Fibroblast of skin of scalp (primary cell): ENCODE measurements at places on chromosomes 2 and 18.

DNA sequence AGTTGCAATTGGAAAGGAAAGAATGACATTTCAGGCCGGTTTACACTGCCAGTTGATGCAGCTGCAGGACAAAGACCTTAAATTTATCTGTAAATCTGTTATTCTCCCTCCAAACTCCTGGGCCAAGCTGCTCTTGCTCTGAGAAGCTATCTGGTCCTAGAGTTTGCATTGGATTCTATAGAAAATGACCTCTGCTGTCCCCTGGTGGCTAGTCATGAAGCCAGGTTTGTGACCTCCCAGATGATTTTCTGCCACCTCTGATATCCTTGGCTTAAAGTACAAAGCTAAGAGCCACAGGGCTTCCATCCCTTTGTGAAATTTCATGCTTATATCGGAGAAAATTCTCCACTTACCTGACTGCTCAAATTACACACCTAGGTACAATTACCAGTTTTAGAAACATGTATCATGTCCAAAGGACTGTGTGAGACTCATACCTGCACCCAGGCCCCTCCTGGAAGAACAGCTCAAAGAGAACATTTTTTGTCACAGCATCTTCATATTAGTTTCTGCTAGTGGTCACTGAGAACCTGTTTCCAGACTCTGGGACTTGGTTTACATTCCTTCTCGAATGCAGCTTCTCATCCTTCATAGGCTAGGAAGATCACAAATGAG lies 28.9 kb upstream of the IER3IP1 start:
- peak; percentile 44 for DNase-seq

- no peak for DNase-seq
These were observed 40.3 kb upstream of the FBXO11 start for GRCh38 chr2:47946593-47946992.

GRCh38 chr2:63712748-63713147 lies 124.0 kb downstream of the MDH1 start:
- DNase-seq, result peak; percentile 49

DNA sequence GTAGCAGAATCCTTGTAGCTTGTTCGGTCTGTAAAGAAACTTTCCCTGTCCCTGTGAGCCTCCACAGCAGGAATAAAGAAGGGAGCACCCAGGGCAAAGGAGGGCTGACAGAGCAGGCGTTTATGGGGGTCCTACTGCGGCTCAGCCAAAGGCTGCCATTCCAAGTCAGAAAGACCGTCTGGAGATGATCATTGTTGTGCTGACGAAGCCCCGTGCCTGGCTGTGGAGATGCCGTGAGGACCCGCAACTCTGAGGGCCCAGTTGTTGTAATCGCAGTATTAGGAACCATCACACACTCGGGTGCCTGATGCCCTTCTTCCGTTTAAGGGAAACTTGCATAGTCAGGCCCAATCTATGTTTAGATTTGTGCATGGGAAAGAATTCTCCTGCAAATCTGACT lies 16.9 kb upstream of the VWA3B start:
- no peak for DNase-seq

DNA sequence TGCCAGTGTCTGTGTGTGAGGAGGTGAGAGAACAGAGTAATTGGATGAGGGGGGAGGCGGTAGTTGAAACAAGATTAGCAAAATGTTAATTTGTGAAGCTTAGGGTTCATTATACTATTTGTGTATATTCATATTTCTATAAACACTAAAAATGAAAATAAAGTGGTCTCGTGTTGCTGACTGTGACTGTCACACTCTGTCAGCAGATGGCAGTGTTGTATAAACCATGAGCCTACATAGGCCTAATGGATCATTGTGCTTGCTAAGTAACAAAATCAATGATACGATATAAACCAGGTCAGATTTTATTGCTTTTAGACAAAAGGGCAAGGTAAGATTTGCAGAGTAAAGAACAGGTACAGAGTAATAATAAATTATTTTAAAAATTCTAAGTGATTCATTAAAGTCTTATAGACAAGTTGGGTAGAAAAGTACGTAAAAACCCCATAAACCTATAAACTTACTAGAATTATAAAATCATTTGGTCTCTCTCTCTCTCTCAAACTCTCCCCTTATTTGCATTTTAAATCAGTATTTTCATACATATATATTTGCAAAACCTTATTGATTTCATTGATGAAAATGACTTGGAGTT lies 182.7 kb downstream of the RPIA start:
- DNase-seq, result peak; percentile 46

- no peak for DNase-seq
These were observed 116.3 kb upstream of the PGAP1 start for GRCh38 chr2:197042739-197043196.

GRCh38 chr2:159411460-159411859 lies 125.0 kb upstream of the WDSUB1 start:
- no peak for DNase-seq

DNA sequence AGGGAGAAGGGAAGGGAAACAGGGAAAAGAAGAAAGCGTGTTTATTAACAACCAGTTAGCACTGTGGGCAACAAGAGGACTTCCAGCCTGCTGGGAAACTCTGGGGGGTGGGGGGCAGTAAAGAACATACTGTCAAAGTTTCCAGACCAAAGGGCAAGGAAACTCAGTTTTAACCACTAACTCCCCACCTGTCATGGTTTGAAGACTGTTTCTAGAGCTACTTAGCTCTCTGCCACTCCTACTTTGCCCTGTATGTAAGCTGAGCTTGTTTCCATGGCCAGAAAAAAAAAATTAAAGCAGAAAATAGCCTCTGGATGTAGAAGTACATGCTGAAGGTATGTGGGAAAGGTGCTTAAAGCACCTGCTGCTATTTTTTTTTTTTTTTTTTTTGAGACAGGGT lies 11.0 kb upstream of the PTPN2 start:
- no peak for DNase-seq

- no peak for DNase-seq
These were observed 170.8 kb downstream of the INO80D start for GRCh38 chr2:205915130-205915524.

GRCh38 chr2:189545418-189545817 lies 35.2 kb downstream of the SLC40A1 start:
- no peak for DNase-seq

DNA sequence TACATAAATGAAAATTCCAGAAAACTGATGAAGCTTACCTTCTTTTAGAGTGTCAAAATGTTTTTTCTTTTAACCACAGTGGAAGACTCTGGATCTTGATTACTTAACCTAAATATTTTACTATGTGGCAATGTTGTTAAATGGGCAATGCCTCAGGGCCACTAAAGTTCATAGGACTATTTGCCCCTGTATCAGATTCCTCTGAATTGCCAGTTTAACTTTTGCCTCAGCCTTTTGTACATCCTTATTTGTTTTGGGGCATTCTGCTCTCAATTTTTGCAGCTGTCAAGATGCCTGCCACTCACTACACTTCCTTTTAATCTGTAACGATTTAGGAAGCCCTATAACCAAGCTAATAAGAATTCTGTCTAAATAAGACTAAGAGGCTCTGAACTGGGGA lies 31.7 kb upstream of the SERTAD2 start:
- DNase-seq, result peak; percentile 60

DNA sequence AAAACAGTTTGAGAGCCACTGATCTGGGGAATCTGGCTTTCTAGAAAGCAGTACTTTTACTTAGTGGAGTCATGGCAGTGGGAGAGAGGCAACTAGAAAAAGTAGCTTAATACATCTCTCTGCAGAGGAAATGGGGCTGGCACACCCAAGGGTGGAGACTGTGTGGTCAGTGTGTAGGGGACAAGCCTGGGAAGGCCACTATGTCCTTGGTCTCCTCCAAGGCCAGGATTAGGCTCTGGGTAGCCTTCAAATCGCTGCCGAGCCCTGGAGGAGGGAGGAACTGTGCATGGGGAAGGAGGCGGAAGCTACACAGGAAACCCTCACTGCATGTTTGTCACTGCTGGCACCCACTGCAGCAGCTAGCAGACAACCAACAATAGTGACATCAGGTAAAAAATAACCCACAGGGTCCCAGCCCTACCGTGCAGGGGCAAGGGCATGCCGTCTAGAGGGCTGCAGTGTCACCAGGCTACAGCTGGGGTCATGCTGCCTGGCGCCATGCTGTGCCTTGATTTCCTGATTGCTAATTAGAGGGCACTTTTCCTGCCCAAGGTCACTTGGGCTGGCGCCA lies 34.8 kb downstream of the LBH start:
- DNase-seq, result no peak

DNA sequence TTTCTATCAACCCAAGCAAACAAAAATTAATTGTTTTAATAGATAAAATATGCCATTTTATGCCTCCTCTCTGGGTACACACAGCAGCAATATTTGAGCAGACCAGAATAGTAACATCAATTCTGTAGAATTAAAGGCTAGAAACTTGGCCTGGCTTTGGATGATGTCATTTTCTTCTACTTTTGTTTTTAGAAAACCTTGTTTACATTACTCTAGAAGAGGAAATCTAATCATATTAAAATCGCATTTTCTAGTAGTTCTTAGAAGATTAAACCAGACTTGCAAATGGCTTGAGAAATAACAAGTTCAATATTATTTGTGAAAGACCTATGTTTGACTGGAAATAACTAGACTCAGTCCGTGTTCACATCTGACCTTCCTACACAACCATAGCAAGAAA lies 102.3 kb upstream of the RFX8 start:
- no peak for DNase-seq

GRCh38 chr2:55136138-55136541 lies 85.9 kb upstream of the RTN4 start:
- DNase-seq, result no peak

- DNase-seq, result peak; percentile 15
These were observed 34.1 kb downstream of the ZNF407 start for GRCh38 chr18:74631623-74632350.

DNA sequence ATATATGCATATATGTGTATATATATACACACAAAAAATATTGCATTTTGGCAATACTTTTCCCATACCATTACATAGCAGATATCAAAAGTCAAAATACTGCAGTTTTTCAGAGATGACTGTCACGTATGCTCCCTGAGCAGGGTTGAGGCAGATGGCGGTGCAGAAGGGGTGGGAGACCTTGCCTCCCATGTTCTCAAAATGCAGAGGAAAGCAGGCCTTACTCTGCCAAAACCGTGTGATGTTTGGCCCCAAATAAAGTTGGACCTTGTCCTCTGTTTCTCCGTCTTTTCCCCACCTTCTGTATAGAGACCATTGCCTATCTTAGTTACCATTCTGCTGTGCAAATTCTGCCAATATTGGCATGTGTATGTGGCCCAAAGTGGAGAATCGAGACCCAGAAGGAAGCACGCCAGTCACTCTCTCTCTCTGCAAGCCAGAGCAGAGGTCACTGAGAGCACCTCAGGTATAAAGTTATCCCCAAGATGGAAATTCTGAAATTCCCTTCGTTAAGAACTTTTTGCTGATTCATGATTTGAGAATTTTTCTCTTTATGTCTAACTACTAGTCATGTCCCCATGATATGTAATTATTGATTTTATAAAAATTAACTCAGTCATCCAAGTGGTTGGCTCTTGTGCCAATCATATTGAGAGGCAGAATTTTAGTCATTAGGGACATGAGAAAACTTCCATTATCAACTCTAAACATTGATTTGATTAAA lies 898.8 kb downstream of the EPHA4 start:
- no peak for DNase-seq

DNA sequence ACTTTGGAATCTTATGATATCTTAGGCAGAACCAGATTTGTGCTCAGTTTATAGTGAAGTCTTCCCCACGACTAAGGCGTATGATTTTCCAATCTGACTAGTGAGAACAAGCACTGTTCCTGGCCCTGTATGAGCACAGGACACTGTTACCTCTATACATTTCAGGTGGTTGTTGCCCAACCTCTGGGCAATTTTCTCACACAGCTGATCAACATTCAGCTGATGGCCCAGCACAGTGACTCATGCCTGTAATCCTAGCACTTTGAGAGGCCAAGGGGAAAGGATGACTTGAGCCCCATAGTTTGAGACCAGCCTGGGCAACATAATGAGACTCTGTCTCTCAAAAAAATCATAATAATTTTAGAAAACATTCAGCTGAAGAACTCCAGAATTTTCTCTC lies 119.5 kb downstream of the ASXL3 start:
- DNase-seq, result no peak

DNA sequence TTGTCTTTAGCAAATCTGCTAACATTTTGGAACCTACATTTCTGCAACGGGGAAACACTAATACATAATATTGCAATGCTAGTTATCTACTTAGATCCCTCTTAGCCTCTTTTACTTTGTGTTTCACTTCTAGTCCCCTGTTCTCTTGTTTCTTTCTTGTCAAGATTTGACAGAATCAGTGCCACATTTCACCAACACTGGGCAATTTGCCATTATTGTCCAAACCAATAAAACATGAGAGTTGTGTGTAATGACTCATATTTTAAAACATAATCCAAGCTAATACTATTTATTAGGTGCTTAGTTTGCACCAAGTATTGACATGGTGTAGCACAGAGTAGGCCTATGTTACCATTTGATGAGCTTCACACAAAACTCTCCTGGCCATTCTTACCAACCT lies 33.7 kb upstream of the ACVR1C start:
- DNase-seq, result peak; percentile 19

DNA sequence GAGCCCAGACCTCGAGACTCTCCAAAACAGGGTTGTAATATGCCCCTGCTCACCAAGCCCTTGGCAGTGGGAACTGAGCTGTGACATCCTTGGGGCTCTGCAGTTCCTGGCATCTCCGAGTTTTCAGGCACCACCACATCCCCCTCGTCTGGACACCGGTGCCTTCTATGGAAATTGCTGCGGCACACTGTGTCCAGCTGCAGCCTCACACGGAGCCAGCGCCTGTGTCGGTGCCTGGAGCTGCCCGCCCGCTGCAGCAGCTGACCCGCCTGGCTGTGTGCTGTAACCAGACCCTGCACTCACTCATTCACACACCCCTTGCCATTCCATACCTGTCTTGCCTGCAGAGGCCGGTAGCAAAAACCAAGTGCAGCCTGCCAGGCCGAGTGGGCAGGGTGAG lies 11.8 kb downstream of the IWS1 start:
- DNase-seq, result no peak

GRCh38 chr2:109715313-109715805 lies 78.7 kb upstream of the RGPD5 start:
- no peak for DNase-seq

- DNase-seq, result no peak
These were observed 84.8 kb upstream of the PTPRM start for GRCh38 chr18:7482342-7482741.

DNA sequence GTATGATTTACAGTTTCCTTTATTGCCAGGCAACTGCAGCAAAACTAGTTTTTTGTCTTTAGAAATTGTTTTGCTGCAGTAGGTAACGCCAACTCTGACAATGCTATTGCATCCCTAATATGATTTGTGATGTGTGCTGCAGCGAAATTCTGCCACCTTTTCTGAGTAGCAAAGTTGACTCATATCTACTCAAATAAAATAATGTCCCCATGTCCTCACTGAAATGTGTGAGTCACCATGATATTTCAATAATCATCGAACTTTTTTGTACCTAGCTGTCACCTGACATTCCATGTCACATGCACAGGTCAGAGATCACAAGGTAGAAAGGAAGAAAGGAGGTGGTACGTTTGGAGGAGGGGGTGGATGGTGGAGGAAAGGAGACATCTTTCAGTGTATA lies 205.0 kb downstream of the RAD51AP2 start:
- DNase-seq, result no peak

GRCh38 chr2:237184919-237185552 lies 99.3 kb downstream of the COPS8 start:
- DNase-seq, result no peak

GRCh38 chr2:172921532-172922236 lies 154.0 kb upstream of the MAP3K20 start:
- DNase-seq, result peak; percentile 17
